Hematopoietic multipotent progenitor cell treated with erythropoietin and hydrocortisone succinate and interleukin-3 and kit ligand, for 6 days (in vitro differentiated cells): ENCODE measurements at places on chromosomes 16 and 17.

GRCh38 chr17:58352596-58353388, 791 bp upstream of the SUPT4H1 start:
- peak; percentile 79 for DNase-seq

DNA sequence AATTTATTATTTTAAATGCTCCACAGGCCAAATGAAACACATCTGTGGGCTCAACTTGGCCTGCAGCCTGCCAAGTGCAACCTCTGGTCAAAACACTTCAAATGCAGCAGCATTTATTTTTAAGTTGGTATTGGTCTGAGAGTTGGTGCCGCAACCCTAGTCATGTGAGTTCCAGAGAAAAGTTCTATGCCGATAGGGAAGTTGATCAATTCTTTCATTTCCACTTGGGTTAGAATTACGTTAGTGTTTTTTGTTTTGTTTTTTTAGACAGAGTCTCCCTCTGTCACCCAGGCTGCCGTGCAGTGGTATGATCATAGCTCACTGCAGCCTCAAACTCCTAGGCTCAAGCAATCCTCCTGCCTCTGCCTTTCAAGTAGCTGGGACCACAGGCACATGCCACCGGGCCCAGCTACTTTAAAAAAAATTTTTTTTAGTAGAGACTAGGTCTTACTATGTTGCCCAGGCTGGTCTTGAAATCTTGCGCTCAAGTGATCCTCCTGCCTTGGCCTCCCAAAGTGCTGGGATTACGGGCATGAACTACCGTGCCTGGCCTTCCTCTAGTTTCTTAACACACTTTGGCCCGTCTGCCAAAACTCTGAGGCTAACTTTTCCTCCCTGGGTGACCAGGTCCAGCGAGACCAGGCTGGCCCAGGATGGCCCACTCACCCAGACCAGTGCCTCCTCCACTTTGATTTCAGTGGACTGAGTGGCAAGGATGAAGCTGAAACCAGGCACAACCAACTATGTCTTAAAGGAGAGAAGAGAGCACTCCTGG, 221.1 kb downstream of the MRTFB start:
- DNase-seq, result no peak

- no peak for DNase-seq
Measured at GRCh38 chr16:79580453-79581191, 19.9 kb downstream of the MAF start.

GRCh38 chr16:7209598-7209997, 123.0 kb upstream of the RBFOX1 start:
- DNase-seq, result no peak

DNA sequence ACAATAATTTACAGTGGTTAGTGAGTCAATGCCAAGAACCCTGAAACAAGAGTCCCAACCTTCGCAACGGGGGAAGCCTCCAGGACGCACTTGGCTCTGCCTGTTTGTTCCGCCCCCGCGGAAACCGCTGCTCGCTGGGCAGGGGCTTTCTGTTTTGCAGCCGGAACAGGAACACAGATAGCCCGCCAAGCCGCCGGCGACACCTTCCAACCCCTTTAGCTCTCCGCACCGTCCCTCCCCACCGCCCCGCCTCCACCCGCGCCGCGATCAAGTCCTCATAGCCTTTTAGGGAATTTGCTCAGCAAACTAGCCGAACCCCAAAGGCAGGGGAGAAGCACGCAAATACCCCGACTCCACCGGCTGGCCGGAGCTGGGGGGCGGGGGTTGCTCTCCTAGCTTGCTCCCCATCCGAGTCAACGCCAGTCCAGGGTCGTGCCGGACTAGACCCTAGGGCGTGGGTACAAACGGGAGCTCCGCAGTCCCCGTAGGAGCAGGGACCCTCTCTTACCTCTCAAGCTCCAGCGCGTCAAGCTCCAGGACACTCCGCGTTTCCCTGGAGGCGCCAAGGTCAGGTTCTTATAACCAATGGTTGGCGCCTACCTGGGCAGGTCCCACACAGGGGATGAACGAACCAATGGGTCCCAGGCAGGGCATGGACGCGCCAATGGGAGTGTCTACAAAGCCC, at the start of gene SLFN13:
TSS of gene SLFN13 (minus strand) at position 553 of the 685 bp plus-strand sequence. CDS start 3,086 bp downstream, outside the sequence.
- peak; percentile 97 for DNase-seq

GRCh38 chr17:6548578-6549330, 7.6 kb downstream of the PITPNM3 start:
- no peak for DNase-seq

- peak; percentile 43 for DNase-seq
Measured at GRCh38 chr16:67666032-67666551, 458 bp downstream of the ENKD1 start.

- DNase-seq, result no peak
Measured at GRCh38 chr16:2432286-2432685, 3.0 kb downstream of the CCNF start.

DNA sequence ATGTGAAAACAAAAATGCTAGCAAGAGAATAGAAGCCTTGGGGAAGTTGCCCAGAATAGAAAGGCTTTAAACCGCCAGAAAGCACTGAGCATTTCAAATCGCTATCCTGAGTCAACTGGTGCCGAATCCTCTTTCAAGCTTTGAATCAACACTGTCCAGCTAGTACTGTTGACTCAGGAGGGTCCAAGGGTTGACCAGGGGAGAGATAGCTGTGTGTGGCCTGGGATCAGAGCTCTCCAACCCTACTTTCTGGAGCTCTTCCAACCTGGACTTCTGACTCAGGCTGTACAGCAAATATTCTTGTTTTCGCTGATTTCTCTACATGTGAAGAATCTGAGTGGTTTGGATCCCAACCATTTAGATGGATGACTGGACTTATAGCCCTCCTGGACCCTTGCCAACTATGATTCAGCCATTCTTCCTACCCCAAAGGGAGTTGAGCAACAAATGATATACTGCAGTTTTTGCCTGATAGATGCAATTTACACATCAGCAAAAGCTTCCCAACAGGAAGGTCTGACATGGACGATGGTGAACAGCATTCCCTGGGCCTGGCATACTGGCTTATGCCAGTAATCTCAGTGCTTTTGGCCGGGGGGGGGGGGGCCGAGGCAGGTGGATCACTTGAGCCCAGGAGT, 154.0 kb upstream of the SDK2 start:
- no peak for DNase-seq

GRCh38 chr16:31350275-31351005, 4.5 kb upstream of the ITGAX start:
- no peak for DNase-seq

GRCh38 chr16:56370875-56371659, 54.3 kb downstream of the AMFR start:
- no peak for DNase-seq

DNA sequence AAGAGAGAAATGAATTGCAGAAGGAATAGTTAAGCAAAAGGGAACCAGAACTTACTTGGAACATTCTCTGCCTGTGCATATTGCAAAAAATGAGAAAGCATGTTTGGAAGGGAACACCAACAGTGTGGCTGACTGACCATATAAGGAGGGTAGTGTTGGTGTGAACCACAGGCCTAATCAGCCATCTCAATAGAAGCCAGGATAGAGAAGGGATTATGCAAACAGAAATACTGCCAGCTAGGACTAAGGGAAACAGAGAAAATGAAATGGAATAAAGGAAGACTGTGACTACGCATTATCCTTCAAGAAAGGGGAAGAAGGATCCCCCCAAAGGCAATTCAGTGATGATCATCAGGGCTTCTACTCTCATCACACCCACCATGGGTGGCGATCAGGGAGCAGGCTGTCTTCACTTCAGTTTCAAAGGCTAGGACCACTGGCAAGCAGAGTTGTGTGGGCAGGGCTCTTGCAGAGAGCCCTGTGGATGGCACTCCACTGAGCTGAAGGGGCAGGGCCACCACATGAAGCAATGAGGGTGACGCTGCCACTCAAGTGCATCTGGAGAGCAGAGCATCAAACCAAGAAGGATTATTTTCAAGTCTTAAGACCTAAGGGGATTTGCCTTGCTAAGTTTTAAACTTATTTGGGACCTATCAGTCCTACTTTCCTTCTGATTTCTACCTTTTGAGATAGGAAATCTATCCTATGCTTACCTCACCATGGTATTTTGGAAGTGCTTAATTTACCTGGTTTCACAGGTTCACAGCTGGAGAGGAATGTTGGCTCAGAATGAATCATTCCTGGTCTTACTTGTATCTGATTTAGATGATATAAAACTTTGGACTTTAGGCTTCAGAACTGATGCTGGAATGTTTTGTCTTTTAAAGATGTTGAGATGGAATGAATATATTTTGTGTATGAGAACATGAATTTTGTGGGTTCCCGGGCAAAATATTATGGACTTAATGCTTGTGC, 140.5 kb downstream of the SSH2 start:
- peak; percentile 25 for DNase-seq

- DNase-seq, result peak; percentile 89
Measured at GRCh38 chr17:38703742-38704605, 1.1 kb upstream of the MLLT6 start.

GRCh38 chr16:56513091-56513490, 6.7 kb downstream of the BBS2 start:
- DNase-seq, result no peak

DNA sequence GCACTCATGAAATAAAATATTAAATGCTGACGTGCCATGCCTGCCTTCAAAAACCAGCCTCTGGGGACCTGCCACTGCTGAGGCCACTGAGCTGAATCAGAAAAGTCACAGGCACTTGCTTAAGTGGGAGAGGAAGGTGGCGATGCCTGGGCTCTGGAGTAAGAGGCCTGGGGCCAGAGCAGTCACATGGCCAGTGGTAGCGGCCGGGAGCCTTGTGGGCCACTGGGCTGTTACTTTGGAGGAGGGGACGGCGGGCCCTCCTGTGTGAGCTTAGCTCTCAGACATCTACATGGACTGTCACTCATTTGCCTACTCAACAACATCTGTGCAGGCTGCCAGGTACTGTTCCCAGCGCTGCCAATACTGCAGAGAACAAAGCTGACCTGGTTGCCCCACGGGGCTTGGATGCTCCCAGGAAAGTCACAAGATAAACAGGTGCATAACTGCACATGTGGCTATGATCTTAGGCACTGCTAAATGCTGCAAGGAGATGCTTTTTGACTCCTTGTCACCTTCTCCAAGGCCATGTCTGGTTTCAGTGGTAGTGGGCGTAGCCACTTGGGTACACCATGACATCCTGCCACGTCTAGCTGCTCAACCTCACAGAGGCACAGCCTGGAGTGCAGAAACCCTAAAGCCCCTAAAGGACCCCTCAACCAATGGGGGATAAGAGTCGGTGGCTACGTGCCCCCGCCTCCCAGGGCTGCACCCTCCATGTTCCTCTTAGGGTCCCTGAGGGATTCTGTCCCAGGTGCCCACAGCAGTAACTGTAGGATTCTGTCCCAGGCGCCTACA, 11.6 kb downstream of the COTL1 start:
- no peak for DNase-seq

DNA sequence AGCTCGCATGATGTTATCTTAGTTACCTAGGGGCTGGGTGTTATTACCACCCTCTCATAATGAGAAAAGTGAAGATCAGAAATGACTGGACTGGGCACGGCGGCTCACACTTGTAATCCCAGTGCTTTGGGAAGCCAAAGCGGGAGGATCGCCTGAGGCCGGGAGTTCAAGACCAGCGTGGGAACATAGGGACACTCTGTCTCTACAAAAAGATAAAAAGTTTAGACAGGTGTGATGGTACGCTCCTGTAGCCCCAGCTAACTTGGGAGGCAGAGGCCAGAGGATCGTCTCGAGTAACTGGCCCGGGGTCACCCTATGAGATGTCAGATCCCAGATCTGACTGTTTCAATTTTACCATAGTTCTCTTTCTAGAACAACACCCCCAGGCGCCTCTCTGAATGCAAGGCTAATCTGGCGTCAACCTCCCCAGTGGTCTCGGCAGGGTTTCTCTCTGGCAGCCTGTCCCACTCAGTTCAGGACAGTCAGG, 1.9 kb upstream of the CCDC102A start:
- DNase-seq, result no peak

GRCh38 chr16:84942786-84943185, 68.5 kb downstream of the ZDHHC7 start:
- DNase-seq, result no peak

DNA sequence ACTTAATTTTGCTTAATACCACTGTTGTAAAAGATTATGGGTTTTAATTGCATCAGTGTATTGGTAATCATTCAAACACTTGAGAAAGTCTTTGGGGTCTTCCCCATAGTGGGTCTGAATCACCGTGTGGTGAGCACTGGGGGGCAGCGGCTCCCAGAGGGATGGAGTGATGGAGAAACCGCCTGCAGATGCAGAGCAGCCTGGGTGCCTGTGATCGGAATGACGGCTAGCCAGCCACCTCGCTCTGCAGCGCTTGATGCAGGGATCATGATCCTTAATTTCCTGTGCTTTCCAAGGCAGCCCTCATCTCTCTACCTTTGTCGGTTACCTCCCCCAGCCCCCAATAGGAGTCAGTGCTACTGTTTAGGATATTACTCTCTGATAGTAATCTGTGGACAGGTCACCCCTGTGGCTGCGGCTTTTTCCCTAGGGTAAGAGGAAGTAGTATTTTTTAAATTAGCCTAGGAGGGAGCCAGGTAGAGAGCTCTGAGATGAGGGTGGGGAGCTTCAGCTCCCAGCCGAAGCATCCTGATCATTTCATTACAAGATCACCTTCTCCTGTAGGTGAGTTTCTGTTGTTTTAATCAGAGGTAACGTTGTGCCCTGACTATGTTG, 135.6 kb downstream of the MSI2 start:
- no peak for DNase-seq

GRCh38 chr17:58189436-58190146, 2.9 kb upstream of the EPX start:
- DNase-seq, result peak; percentile 77

DNA sequence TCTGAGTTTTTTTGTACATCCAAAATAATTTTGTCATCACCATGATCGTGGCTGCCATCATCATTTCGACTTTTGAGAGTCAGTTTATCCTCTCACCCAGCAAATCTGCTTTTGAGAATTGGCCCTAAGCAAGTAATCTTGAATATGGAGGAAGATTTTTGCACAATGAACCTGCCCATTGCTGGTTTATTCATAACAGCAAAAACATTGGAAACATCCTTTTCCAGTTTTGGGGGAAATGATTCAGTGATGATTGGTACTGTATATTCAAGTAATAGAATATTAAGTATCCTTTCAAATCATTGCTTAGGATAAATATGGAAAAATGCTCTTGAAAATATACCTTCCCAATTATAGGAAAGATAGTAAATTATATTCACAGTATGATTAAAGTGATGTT, 53.1 kb downstream of the PRKCA start:
- no peak for DNase-seq

DNA sequence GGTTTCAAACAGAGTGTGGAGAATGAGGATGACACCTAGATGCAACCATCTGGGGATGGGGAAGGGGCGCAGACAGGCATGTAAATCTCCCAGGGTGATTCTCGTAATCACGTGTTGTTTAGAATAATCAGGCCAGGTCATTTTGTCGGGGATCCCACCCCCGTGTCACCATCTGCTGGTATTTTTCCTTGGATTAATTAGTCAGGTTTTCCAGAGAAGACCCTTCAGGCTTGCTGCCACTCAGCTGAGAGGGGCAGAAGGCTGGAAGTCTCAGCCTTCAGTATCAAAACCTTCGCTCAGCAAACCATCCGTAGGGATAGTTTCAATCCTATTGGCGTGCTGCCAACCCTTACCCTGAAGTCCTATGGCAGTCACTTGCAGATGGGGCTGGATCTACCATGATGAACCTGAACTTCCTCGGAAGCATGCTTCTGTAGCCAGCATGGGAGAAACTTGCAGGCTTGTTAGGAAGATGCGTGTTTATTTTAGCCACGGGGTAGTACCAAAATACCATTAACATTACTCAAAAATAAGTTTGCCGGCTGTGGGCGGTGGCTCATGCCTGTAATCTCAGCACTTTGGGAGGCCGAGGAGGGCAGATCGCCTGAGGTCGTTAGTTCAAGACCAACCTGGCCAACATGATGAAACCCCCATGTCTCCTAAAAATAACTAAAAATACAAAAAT, 7.5 kb upstream of the ADCY9 start:
- DNase-seq, result no peak
